ENCODE measurements at places on chromosomes 3 and 15. TPM values are rescaled to one million over a fixed set of nuclear protein-coding genes. Genes with fewer than 3 reads are reported as not detected.

RETNLB gene
- total RNA-seq = not detected

RTP3 gene
- total RNA-seq = not detected

ANKUB1 gene
- total RNA-seq = not detected

RPL14 gene
- 348 TPM for total RNA-seq

GOLGA8J gene
- total RNA-seq = not detected

All from smooth muscle cell of the umbilical artery (primary cell).